ENCODE measurements at places on chromosomes 16 and 17. TPM values are rescaled to one million over a fixed set of nuclear protein-coding genes. Genes with fewer than 3 reads are reported as not detected.
A peak's percentile ranks its signal among the peaks of the same experiment; 100 is the strongest.

Gene CDH3
- 0.66 TPM for polyA plus RNA-seq

Gene ARL17A
- polyA plus RNA-seq: 11.0 TPM

Gene GSG1L
- polyA plus RNA-seq: 1.9 TPM

Gene PRSS53
- 2.4 TPM for polyA plus RNA-seq

Gene TNFRSF17
- polyA plus RNA-seq: not detected

Gene SMIM5
- polyA plus RNA-seq: 9.0 TPM

Gene KCNJ18
- polyA plus RNA-seq: not detected

Gene NTN1
- polyA plus RNA-seq: 13.0 TPM

Gene SRSF2
- 177 TPM for polyA plus RNA-seq

Gene NTN3
- 2.8 TPM for polyA plus RNA-seq

GRCh38 chr17:67217446-67217845 lies 27.6 kb downstream of the HELZ start:
- DNase-seq: no peak

DNA sequence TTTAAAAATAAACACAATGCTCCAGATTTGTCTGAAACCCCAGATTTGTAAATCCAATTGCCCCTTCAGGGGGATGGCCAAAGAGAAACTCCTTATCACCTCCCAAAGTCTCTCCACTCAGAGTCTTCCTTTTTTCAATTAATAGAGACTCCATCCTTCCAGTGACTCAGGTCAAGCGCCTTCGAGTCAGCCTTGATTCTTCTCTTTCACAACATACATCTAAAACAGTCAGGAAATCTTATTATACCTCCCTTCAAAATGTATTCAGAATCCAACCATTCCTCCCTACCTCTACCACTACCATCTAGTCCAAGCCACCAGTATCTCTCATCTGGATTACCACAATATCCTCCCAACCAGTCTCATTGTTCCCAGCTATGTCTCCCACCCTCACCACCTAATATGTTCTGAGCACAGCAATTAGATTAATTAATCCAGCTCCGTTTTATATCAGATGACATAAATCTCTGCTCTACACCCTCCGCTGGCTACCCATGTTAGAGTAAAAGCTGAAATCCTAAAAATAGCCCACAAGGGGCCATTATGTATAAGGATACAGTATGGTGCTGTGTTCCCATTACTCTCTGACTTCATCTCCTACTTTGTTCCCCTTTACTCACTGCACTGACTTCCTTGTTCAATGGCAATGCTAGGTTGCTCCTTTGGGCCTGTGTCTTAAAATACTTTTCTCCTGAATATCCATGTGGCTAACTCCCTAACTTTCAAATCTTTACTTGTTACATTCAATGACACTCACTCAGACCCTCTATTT lies 11.8 kb downstream of the SIAH1 start:
- DNase-seq: no peak

DNA sequence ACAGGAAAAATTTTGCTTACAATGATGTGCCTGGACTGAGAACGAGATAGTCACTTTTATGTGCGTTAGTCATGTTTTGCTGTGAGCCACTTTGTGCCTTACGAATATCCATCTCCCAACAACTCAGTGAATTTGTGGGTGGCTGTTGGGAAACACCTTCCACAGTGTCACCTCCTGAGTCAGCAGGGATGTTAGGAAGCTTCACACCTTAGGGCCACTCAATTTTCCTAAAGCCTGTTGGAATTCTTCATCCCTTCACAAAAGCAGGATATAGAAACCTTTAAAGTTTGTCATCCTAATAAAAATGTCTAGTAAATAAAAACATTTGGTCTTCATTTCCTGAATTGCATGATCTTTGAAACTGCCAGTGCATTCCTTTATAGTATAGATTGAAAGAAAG lies 4.3 kb upstream of the KRTAP3-1 start:
- DNase-seq: no peak

GRCh38 chr17:4483012-4483840 lies 15.5 kb upstream of the SPNS2 start:
- no peak for DNase-seq

GRCh38 chr17:37490638-37491614 lies 1.2 kb downstream of the DUSP14 start:
- DNase-seq: peak; percentile 66

DNA sequence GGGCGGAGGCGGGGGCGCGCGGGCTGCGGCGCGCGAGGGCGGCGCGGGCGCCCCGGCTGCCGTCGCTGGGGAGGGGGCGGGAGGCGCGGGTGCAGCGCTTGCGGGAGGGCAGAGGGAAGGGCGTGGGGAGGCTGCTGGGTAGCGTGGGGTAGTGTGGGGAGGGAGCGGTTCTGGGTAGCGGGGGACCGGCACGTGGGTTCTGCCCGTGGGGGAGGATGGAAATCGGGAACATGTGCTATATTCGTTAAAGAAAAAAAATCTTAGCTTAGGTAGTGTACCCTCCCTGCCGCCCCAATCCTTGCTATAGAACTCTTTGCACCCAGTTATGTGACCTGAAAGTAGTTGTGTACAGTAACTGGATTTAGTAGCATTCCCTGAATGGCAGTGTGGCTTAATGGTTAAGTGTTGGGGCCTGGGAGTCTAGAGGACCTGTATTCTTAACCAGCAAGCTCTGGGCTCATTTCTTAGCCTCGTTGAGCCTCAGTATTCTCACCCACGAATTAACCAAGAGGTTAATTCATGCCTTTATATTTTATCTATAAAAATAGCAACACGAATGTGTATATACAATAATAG lies 646 bp downstream of the RABEP1 start:
- DNase-seq: no peak

DNA sequence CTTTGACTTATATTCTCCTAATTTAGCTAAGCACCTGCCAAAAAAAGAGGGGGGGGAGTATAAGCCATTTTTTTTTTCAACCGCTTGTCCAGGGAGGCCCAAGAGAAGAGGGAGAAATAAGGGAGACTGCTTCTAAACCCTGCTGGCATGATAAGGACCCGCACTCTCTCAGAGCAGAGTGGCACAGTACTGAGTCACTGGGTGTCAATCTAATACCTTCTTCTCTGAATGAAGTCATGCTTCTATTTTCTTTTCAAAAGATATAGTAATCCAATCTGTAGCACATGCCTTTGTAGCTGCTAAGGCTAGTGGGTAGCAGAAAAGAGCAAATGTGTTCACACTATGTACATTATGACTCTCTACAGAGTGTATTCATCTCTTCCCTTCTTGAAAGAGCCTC lies 34.9 kb upstream of the CACNG3 start:
- no peak for DNase-seq

DNA sequence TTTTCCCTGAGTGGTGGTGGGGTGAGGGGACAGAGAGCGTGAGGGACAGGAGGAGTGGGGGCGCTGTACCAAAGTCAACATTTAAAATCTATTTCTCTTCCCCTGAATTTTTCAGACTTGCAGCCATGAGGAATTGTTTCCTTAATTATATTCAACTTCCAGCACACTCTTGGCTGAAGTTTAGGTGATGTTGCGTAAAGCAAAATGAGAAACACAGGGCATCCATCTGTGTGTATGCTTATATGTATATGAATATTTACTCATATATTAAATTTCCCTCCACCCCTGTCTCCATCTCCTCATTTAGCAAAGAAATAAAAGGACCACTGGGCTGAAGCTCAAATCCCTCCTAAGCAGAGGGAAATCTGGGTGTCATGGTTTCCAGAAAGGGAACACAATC lies 218.1 kb downstream of the XYLT1 start:
- DNase-seq: peak; percentile 63

DNA sequence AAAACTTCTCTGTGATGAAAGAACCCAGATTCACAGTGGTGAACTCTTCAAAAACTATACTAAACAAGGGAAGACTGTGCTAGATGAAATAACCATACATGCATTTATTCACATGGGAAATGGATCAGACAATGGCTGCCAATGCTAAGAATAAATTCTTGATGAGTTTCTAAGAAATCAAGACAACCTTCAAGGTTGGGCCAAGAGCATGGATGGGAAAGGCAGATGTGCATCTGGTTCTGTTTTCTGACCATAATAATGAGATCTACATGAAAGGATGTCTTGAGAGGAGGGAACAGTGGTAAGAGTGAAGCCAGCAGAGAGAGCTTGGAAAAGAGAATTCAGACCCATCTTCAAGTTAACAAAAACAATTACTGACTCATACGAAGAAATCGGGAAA lies 31.4 kb downstream of the ANKRD11 start:
- no peak for DNase-seq

GRCh38 chr16:75065521-75066149 lies 50.9 kb downstream of the LDHD start:
- no peak for DNase-seq

GRCh38 chr17:71593078-71593477 lies 527.7 kb upstream of the SOX9 start:
- no peak for DNase-seq

- peak; percentile 95 for DNase-seq
These were observed 25.6 kb upstream of the MRPS23 start for GRCh38 chr17:57875290-57876022.

DNA sequence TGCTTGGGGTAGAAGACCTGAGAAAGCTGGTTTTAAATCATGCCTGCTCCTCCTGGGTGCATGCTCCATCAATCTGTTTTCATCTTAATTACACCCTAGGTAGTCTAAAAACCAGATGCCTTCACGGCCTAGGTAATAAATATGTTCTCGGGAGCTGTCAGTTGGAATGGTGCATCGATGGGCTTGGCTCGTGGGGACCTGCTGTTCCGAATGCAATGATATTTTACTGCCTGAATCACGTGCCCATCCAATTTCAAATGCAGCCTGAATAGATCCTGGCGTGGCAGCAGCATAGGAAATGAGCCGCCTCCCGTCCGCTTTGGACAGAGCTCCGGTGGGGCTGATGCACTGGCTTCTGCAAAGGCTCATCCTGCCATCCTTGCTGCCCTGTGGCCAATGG lies 18.8 kb upstream of the FAAP100 start:
- no peak for DNase-seq

DNA sequence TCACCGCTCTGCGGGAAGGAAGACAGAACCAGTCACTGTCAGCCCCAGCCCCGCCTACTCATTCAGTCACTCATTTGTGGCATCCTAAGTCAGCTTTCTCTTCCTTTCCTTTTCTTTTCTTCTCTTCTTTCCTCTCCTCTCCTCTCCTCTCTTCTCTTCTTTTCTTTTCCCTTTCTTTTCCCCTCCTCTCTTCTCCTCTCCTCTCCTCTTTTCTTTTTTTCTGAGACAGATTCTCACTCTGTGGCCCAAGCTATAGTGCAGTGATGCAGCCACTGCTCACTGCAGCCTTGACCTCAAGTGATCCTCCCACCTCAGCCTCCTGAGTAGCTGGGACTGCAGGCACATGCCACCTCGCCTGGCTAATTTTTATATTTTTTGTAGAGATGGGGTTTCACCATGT lies 10.6 kb upstream of the KLHL36 start:
- DNase-seq: no peak

GRCh38 chr16:85656351-85657266 lies 32.1 kb downstream of the GINS2 start:
- no peak for DNase-seq

- no peak for DNase-seq
These were observed 87.1 kb downstream of the AIPL1 start for GRCh38 chr17:6347776-6348175.

DNA sequence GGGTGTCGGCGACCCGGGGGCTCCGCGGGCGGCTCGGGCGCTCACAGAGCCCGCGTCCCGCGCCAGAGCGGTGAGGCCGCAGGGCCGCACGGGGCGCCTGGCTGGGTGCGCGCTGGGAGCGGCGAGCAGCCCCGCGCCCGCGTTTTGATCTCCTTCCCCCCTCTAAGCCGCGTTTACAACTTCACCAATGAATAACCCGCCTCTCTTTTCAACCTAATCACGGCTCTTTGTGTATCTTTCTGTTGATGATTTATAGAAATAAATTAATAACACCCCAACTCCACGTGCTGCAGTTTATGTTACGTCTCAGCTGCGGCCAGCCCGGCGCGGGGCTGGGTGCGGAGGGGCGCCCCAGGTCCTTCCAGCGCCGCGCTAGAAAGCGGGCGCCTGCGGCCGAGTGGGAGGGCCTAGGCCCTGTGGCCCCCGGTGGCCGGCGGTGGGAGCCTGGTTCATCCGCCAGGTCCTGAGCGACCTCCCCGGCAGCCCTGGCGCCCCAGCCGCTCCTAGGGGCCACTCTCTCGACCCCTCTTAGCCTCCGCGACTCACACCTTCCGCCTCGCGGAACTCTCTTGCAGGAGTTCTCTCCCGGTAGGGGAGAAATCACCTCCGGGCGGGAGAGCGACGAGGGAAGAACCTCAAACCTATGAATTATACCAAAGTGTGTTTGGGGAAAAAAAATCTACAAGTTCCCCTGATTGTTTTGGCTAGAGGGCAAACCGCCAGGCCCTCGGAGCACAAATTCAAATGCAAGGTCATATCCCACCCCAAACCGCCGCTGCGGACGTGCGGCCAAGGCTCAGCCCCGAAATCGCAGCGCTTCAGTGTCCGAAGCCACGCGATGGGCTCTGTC lies 1.9 kb downstream of the HNF1B start:
- DNase-seq: peak; percentile 39

GRCh38 chr16:12132290-12132689 lies 155.8 kb downstream of the SNX29 start:
- no peak for DNase-seq

- DNase-seq: no peak
These were observed 100.4 kb downstream of the COPRS start for GRCh38 chr17:31758646-31759045.

GRCh38 chr16:28984619-28985135 lies at the start of gene LAT:
TSS of gene LAT (plus strand) at chr16:28985052. CDS start at chr16:28985418, 366 bp downstream.
- no peak for DNase-seq

DNA sequence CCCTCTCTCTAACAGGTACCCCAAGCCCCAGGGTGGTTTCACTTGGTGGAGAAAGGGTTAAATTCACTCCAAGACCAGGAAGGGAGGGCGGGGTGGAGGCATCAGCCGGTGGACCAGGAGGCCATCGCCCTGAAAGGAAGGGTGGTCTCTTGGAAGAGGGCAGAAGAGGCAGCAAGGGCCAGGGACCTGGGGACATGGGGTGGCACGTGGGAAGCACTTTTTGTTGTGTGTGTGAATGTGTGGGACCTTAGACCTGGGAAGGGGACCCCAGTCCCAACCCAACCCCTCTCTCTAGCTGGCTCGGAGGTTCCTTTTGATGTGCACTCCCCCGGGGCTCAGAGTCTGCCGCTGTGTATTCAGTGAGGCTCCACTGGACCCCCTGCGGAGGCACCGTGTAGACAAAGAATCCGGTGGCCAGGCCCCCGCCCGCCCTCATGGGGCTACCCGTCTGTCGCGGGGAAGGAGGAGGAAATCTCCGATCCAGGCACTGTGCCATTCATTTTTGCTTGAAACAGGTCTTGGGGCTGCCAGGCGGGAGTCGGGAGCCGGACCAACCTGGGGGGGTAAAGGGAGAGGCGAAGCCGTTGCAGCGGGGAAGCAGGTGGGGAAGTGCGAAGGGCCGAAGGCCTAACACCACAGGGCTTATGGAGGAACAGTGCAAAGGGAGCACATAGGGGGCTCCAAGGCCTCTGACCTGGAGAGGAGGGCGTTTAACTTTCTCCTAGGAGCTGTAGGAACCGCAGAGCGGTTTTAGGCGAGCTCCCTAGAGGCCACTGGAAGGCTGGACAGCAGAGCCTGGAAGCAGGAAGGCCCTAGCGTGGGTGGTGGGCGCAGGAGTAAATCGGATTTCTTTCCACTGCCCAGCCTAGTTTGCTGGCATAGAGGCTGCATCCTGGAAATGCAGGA lies 3.2 kb upstream of the WNT3 start:
- no peak for DNase-seq

- DNase-seq: no peak
These were observed 36.5 kb upstream of the SRSF1 start for GRCh38 chr17:58043221-58044181.
